ENCODE measurements at places on chromosomes 5 and 9. TPM values are rescaled to one million over a fixed set of nuclear protein-coding genes. Genes with fewer than 3 reads are reported as not detected.

The TMC1 gene
- total RNA-seq: 0.49 TPM

The FCN2 gene
- 0.18 TPM for total RNA-seq

The CARD9 gene
- total RNA-seq: 1.2 TPM

The SGCD gene
- total RNA-seq: 86.6 TPM

The IRX1 gene
- 1.2 TPM for total RNA-seq

The CCL19 gene
- 0.35 TPM for total RNA-seq

The KCNN2 gene
- total RNA-seq: 4.7 TPM

The NMUR2 gene
- total RNA-seq: 0.18 TPM

The CD72 gene
- 1.6 TPM for total RNA-seq

The CNTNAP3 gene
- total RNA-seq: 2.9 TPM

The DRD1 gene
- total RNA-seq: under 0.01 TPM

The ANKRD55 gene
- not detected for total RNA-seq

The RAB3C gene
- total RNA-seq: 0.13 TPM

The CTXN3 gene
- 2.8 TPM for total RNA-seq

The PCDHA1 gene
- total RNA-seq: 0.04 TPM

DNA sequence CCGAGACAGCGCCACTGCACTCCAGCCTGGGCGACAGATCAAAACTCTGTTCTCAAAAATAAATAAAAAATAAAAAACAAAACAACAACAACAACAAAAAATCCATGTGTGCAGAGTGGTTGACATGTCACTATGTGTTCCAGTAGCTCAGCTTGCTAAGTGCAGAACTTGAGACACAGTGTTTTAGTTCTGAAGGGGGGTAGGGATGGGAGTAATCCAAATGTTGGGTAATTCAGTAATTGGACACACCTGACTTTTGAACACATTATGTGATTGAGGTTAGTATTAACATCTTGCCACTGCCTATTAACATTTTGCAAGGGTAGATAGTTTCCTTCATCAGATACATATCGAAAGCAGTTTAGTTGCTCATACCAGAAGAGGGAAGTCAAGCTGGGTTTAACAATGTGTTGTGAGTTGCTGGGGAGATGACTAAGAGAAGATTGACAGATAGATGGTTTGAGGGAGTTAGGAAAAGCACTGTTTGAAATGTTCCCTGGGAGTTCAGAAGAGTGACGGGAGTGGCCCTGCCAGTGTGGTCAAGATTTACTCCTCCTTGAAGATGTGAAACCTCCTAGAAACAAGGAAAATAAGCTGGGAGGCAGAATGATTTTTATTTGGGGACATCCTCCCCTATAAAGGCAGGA is 928 bp downstream of the HACD4 start:
- H3K36me3 ChIP-seq: no peaks in the 10 kb centered on the region
- H3K4me3 ChIP-seq: no peak overlapping the region
- H3K27me3 ChIP-seq: peaks cover 5% of the 10 kb centered on the region
- H3K4me1 ChIP-seq: peaks cover 4% of the 10 kb centered on the region
- H3K27ac ChIP-seq: peak overlapping the region; percentile 73

DNA sequence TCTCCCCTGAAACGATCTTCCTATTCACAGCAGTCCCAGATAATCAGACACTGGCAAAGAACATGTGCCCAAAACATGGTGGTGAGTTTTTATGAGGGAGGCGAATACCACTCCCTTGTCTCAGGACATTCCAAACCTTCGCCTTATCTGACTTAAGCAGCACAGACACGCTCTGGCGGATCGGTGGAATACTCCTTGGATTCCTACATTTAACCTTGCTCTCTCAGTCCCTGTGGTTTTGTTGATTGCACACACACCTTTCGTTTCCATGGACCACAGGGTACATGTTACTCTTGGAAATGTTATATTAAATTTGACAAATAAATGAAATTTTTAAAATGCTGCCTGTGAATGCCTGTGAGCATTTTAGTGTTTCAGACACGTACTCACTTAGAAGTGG is 87.8 kb upstream of the CPEB4 start:
- H3K27me3 ChIP-seq: peaks cover 3% of the 10 kb centered on the region
- no peak overlapping the region for H3K4me3 ChIP-seq
- no peak overlapping the region for H3K27ac ChIP-seq
- H3K36me3 ChIP-seq: no peaks in the 10 kb centered on the region
- no peaks in the 10 kb centered on the region for H3K4me1 ChIP-seq

DNA sequence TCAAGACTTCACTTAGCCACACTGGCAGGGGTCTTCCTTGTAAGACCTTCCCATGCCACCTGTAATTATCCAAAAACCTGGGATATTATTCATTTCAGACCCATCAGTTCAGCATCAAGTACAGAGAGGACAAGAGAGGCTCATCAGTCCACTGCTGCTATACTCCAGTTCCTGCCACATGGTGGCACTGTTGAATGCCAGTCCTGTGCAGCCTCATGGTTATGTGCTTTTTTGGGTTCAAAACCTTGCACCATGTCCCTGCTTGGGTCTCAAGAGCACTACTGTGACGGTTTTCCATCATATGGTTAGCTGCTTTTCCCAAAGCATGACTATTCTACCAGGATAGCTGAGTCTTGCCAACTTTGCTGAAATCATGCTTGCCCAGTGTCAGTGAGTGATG is 8.5 kb downstream of the PTGS1 start:
- H3K4me1 ChIP-seq: peaks cover 42% of the 10 kb centered on the region
- no peaks in the 10 kb centered on the region for H3K27me3 ChIP-seq
- no peak overlapping the region for H3K27ac ChIP-seq
- no peak for DNase-seq
- H3K36me3 ChIP-seq: no peaks in the 10 kb centered on the region

DNA sequence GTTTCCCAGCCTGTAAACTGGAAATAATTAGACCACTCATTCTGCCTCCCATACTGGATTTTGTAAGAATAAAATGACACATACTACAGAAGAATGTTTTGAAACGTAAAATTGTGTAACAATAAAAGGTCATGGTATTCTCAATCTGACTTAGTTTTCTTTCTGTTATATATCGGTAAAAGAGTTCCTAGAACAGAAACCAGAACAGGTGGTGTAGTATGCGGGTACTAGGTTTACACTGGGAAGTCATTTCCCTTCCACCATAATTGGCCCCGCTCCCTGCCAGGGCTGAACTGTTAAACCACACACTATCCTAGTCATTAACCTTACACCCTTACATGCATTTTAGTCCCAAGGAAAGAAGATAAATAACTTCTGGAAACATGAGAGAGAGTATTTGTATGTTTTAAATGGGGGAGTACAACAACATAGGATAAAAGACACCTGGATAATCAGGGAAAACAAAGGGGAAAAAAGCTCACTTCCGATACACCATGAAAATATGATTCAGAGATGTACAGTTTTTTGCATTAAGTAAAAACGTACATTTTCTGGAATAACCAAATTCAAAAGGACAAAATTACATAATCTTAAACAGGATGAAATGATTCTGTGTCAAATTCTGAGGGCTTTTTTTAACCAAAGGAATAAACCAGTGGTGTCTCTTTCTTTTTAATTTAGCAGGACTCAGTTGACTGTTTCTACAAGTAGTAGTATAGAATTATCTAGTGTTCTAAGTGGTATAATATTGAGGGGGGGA is 199.7 kb downstream of the GLIS3 start:
- no peaks in the 10 kb centered on the region for H3K27me3 ChIP-seq
- DNase-seq: no peak
- H3K27ac ChIP-seq: no peak overlapping the region

GRCh38 chr9:19208653-19209052 is 21.8 kb upstream of the DENND4C start:
- DNase-seq: no peak
- no peaks in the 10 kb centered on the region for H3K27me3 ChIP-seq
- no peak overlapping the region for H3K27ac ChIP-seq
- no peaks in the 10 kb centered on the region for H3K4me1 ChIP-seq

DNA sequence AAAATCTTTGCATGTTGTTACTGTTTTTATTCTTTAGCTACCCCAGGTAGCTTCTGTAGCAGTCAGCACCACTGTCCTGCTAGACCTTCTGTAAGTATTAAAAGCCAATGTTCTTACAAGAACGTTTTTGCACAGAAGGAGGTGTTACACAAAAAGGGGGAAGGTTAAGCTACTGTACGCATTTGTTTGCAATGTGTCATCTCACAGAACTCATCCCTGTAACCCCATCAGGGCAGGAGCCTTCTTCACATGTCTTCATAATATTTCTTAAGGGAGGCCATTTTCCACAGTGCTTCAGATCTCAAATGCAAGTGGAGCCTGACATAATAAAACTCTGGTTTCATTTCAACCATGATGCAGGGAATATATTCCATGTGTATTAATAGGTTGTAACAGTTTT is 67.9 kb downstream of the OSMR start:
- H3K36me3 ChIP-seq: peaks cover 4% of the 10 kb centered on the region
- no peaks in the 10 kb centered on the region for H3K4me1 ChIP-seq
- H3K27me3 ChIP-seq: no peaks in the 10 kb centered on the region

GRCh38 chr5:34826347-34826746 is 12.6 kb upstream of the TTC23L start:
- H3K36me3 ChIP-seq: peaks cover 41% of the 10 kb centered on the region
- no peak overlapping the region for H3K4me3 ChIP-seq
- no peak overlapping the region for H3K27ac ChIP-seq

DNA sequence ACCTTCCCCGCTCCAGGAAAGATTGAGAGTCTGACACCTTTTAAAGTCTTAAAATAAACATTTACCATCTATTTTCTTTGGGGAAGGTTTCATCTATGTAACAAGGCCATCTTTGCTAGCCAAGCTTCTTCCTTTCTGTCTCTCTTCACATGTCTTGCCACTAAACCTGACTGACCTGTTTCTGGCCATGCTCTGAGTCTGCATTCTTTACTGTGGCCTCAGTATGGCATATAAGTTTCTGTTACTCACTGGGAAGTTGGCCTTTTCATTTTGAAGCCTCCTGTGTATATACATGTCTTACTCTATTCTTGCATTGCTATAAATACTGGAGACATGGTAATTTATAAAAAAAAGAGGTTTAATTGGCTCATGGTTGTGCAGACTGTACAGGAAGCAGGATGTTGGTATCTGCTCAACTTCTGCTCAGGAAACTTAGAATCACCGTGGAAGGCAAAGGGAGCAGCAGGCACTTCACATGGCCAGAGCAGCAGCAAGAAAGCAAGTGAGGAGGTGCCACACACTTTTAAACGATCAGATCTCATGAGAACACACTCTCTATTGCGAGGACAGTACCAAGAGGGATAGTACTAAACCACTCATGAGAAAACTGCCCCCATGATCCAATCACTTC is 48.1 kb downstream of the KCNV2 start:
- no peak for DNase-seq
- no peak overlapping the region for H3K27ac ChIP-seq
- no peak overlapping the region for H3K4me3 ChIP-seq
- H3K36me3 ChIP-seq: peaks cover 14% of the 10 kb centered on the region

GRCh38 chr9:25678846-25679360 is 659 bp upstream of the TUSC1 start:
- peaks cover 7% of the 10 kb centered on the region for H3K4me1 ChIP-seq
- H3K4me3 ChIP-seq: peak overlapping the region; percentile 62
- H3K27ac ChIP-seq: peak overlapping the region; percentile 88
- no peaks in the 10 kb centered on the region for H3K36me3 ChIP-seq
- H3K27me3 ChIP-seq: no peaks in the 10 kb centered on the region
- DNase-seq: peak; percentile 16

- H3K4me1 ChIP-seq: no peaks in the 10 kb centered on the region
- no peak overlapping the region for H3K27ac ChIP-seq
- H3K4me3 ChIP-seq: no peak overlapping the region
- H3K27me3 ChIP-seq: no peaks in the 10 kb centered on the region
- DNase-seq: no peak
- no peaks in the 10 kb centered on the region for H3K36me3 ChIP-seq
These were observed 164.1 kb downstream of the HMHB1 start for GRCh38 chr5:143976055-143976454.

GRCh38 chr5:136892000-136892399 is 526.7 kb upstream of the TRPC7 start:
- no peaks in the 10 kb centered on the region for H3K27me3 ChIP-seq
- no peak overlapping the region for H3K4me3 ChIP-seq
- DNase-seq: peak; percentile 15
- H3K4me1 ChIP-seq: no peaks in the 10 kb centered on the region
- no peaks in the 10 kb centered on the region for H3K36me3 ChIP-seq

- H3K27me3 ChIP-seq: no peaks in the 10 kb centered on the region
- no peak overlapping the region for H3K4me3 ChIP-seq
- no peaks in the 10 kb centered on the region for H3K36me3 ChIP-seq
- no peaks in the 10 kb centered on the region for H3K4me1 ChIP-seq
These were observed 167.9 kb upstream of the PANK3 start for GRCh38 chr5:168746893-168747640.

- H3K27ac ChIP-seq: no peak overlapping the region
- H3K27me3 ChIP-seq: no peaks in the 10 kb centered on the region
These were observed 11.7 kb downstream of the BICD2 start for GRCh38 chr9:92752812-92753404.

DNA sequence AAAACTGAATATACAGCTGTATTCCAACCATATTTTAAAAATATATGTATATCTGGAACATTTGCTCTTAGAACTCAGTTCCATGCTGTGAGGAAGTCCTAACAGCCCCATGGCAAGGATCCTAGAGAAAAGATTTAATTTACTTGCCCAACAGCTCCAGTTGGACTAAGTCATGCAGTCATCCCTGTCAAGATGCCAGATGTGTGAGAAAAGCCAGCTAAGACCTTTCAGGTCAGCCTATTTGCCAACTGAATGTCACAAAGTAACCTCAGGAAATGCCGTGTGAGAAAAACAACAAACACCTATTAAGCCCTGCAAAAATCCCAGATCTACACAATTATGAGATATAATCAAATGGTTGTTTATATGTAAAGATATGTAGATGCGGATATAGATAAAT is 416.3 kb downstream of the NR2F1-AS1 start:
- H3K4me1 ChIP-seq: peaks cover 4% of the 10 kb centered on the region
- no peak overlapping the region for H3K4me3 ChIP-seq
- H3K27ac ChIP-seq: no peak overlapping the region
- H3K36me3 ChIP-seq: no peaks in the 10 kb centered on the region
- no peaks in the 10 kb centered on the region for H3K27me3 ChIP-seq

GRCh38 chr5:118796081-118796480 is 192.3 kb downstream of the DTWD2 start:
- no peak overlapping the region for H3K27ac ChIP-seq
- H3K4me1 ChIP-seq: peaks cover 9% of the 10 kb centered on the region
- DNase-seq: no peak
- H3K36me3 ChIP-seq: no peaks in the 10 kb centered on the region
- H3K4me3 ChIP-seq: no peak overlapping the region

GRCh38 chr5:157253547-157253946 is 12.4 kb upstream of the CYFIP2 start:
- no peaks in the 10 kb centered on the region for H3K4me1 ChIP-seq
- no peaks in the 10 kb centered on the region for H3K36me3 ChIP-seq
- H3K27ac ChIP-seq: no peak overlapping the region
- H3K27me3 ChIP-seq: no peaks in the 10 kb centered on the region
- H3K4me3 ChIP-seq: no peak overlapping the region

- H3K4me1 ChIP-seq: no peaks in the 10 kb centered on the region
- H3K4me3 ChIP-seq: no peak overlapping the region
- no peaks in the 10 kb centered on the region for H3K36me3 ChIP-seq
- no peaks in the 10 kb centered on the region for H3K27me3 ChIP-seq
These were observed 865.0 kb upstream of the ACO1 start for GRCh38 chr9:31519424-31519823.

DNA sequence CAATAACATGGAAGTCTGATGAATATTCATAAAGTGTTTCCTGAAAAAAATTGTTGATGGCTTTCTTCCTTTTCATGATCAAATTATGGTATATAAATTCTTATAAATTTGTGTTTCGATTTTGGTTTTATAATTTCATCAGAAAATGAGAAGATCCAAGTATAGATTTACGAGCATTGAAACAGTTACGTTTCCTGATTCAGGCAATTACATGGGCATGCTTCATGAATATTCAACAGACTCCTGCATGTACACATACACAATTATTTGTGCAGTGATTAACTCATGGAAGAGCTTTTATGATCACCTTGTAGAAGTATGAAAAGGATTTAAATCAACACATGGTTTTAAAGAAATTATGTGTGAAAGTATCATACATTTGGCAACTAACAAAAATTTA is 136.7 kb downstream of the MPDZ start:
- peaks cover 2% of the 10 kb centered on the region for H3K4me1 ChIP-seq
- no peak overlapping the region for H3K4me3 ChIP-seq
